ENCODE measurements at places on chromosomes 13 and 19.

- DNase-seq = no peak
Observed at GRCh38 chr19:37470216-37470615, 1.1 kb downstream of the ZNF570 start.

GRCh38 chr19:13363954-13364353 is 142.3 kb downstream of the CACNA1A start:
- DNase-seq = no peak

DNA sequence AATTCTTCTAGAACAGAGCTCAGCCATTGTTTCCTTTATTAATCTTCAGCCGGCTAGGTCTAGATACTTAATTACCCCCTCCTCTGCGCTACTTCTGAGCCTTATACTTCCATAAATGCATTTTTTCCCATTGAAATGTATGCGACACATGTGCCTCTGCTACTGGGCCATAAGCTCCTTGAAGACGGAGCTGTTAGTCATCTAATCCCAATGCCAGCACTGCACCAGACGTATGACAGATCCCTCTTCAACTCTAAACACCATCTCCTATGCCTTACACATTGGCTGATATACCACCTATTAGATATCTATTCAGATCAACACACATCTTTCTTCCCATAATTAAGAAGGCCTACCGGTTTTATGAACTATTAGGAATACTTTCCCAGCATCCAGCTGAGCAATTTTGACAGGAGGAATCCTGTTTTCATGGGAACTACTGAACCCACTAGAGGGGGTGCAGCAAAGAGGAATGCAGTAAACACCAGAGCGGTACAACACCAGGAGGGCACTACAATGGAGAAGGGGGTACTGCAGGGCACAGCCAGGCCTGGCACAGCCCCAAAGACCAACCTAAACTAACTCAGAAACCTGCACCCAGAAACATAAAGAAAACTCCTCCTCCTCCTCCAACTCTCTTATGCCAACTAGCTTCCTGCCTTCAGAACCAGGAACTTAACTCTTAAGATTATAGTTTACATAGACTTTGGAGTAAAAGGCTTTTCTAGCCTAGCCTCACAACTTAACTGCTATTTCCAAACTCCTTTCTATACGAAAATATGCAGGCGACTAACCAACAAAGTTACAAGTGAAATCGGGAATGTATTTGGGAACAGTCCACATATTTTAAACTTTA is 18.7 kb downstream of the STK24 start:
- no peak for DNase-seq

DNA sequence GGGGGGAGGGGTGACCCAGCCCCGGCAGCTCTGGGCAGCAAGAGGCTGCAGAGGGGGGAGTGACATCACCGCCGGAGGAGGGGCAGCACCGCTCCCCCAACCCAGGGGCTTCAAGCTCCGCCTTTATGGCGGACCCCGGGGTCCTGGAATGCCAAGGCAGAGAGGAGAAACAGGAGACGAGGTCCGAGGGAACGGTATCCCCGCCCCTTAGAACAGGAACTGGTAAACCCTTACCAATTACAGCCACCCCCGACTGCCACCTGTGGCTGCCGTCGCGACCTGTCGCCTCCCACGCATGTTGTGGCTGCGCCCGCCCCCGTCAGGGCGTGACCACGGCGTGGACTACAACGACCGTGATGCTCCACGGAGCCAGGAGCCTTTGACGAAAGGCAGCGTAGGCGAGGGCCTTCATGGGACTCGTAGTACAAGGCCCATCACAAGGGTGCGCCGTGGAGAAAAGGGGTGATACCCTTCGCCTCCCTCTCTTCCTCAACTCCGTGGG is 4.1 kb upstream of the KCNC3 start:
- DNase-seq = peak; percentile 83

DNA sequence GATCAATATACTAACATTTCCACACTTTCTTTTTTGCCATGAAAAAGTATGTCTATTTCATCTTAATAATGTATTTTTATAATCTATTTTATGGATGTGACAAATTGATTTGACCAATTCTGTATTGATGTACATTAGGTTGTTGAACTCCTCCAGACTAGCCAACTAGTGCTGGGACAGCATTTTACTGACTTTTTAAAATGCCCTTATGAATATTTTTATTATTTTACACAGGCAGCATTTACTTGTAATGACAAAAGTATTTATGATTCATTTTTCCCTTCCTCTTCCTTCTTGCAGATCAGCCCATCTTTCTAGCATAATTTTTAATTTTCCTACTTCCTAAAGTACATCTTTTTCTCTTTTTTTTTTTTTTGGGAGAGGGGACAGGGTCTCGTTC is 918 bp upstream of the FUZ start:
- no peak for DNase-seq

- DNase-seq = no peak
Observed at GRCh38 chr13:27470075-27470820, 19.9 kb upstream of the MTIF3 start.

DNA sequence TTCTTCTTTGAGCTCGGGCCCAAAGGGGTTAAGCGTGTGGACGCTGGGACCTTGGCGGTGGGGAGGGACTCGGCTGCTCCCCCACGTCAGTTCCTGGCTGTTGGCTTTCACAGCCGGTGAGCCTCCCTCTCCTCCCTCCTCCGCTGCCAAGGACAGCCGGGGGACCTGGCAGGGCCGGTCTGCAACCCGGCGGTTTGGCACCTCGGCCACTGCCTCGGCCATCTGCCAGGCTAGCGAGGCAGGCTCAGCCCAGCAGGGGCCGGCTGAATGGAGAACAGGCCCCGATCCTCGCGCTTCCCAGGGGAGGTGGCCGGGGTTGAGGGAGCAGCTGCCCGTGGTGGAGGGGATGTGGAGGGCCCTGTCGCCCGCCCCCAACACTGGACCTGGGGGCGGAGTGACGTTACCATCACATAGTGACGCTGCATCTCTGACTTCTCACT is 5.0 kb downstream of the TLE5 start:
- DNase-seq = no peak

GRCh38 chr13:108595436-108596274 is 33.8 kb upstream of the MYO16 start:
- DNase-seq = no peak

DNA sequence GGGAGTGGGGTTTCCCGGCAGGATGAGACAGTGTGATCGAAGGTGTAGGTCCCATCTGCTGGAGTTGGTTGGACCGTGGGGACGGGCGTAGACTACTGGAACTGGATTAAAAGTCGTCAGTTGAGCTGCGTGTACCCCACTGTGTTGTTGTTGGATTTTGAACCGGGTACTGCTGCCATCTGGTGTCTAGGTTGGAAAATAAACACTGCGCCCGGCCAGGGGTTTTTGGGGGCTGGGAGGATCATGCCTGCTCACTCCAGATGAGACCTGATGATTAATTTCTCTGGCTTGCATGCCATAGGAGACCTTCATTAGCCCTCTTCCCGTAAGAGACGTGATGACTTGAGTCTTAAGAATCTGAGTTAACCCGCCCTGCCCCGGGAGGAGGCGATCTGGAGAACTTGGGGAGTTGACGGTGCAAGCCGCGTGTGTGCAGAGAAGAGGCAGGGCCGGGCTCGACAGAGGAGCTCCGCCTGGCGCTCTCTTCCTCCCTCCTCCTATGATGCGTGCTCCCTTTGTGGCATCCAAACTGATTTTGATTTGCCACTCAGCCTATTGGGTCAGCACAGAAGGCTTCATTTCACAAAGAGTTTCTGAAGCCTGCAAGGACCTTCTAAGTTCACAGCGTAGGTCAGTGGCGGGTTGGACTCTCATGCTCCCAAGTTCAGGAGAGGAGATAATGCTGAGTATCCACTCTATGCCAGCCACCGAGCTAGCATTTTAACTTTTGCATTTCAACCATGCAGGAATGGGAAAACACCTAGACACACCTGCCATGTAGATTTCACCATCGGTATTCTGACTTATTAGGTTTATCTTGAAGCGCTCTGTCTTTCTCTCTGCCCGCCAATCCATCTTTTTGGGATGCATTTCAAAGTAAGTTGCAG is 2.7 kb downstream of the UHRF1 start:
- DNase-seq = peak; percentile 59

GRCh38 chr19:6717441-6717971 is 2.9 kb downstream of the C3 start:
- no peak for DNase-seq

DNA sequence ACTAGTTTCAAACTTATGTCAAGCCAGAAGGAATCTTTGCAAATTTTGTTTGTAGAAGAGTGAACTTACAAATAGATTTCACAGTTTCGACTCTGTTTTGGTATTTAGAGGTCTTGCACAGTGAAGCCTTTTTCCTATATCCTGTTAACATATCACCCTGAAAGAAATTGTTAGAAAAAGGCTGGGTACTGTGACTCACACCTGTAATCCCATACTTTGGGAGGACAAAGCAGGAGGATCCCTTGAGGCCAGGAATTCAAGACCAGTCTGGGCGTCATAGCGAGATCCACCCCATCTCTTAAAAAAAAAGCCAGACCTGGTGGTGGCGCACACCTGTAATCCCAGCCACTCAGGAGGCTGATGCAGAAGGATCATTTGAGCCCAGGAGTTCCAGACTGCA is 224.0 kb downstream of the GGACT start:
- DNase-seq = no peak

GRCh38 chr13:80399340-80400163 is 58.6 kb upstream of the SPRY2 start:
- no peak for DNase-seq

GRCh38 chr19:51456541-51457290 is 1.5 kb downstream of the SIGLEC8 start:
- DNase-seq = no peak

DNA sequence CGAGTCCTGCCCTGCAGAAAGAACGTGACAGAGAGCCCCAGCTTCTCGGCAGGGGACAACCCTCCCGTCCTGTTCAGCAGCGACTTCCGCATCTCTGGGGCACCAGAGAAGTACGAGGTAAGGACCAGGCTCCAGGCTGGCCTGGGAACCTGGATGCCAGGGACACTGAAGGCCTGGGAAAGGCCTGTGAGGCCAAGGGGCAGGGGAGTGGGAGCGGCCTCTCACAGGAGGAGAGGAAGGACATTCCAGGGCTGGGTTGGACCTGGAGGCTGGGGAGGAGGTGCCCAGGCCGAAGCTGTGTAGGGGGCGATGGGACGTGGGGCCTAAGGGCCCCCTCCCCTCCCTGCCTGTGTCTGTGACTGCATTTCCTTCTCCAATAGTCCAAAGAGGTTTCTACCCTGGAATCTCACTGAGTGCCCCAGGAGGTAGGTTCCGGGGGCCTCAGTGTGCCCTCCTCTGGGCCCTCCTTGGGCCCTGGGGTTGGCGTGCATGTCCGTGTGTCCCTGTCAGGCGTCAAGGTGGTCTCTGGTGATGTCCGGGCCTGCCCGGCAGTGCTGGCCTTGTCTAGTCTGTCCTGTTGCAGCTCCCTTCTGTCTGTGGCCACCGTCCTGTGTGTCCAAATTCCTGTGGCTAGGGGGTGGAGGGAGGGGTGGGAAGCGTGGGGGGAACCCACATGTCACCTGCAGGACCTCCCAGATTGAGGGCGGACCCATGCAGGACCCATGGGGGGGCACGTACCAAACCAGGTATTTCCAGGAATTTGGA is 16.9 kb upstream of the CD22 start:
- DNase-seq = no peak

- DNase-seq = no peak
Observed at GRCh38 chr13:44117351-44117750, 237.6 kb downstream of the LACC1 start.

GRCh38 chr19:44596428-44597130 is 16.8 kb upstream of the IGSF23 start:
- DNase-seq = no peak

DNA sequence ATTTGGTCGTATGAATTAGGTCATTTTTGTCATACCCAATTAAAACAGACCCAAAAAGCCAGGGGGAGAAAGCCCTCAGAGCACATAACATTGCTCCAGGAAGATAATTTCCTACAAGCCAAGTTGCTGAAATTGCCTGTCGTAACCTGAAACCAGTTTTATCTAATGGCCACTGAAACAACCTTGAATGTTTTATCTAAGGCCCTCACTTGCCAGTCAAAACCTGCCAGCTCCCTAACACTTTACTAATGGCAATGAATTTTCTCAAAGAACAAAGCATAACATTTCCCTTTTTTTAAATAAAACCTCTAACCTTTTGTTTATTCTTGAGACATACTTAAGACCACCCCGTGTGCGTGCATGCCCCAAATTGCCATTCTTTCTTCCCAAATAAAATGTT is 496.2 kb upstream of the KLHL1 start:
- no peak for DNase-seq

DNA sequence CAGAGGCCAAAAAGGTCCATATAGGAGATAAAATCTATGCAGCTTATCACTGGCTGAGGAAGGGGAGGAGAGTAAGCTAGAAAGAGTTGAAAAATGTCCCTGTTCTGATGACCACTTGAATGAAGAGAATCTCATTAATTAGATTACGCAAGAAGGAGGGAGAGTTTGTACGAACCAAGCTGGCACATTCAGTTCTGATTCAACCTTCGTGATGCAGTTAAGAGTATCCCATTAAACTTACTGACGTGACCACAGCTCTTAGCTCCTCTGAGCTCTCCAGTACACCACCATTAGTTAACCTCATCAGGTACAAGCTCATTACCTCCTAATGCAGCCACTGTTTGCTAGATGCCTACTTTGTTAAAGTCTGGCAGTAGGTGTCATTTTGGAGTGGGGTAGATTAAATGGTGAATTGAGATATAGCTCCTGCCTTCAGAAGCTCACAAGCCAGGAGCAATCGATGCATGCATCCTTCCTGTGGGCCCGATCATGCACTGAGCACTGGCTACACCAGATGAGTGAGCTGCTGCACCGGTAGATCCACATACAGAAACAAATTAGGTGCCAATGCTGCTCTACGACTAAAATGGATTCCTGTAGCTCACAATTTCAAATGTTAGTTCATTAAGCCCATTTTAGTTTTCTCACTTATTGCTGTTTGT is 458.3 kb downstream of the COG6 start:
- DNase-seq = no peak

DNA sequence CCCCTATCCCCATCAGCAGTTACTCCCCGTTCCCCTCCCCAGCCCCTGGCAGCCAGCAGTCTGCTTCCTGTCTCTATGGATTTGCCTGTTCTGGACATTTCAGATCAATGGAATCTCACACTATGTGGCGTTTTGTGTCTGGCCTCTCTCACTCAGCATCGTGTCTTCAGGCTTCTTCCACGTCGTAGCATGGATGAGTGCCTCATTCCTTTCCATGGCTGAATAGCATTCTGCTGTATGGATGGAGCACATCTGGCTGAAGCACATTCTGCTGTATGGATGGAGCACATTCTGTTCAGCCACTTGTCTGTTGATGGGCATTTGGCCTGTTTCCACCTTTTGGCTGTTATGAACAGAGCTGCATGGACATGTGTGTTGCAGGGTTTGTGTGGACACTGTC is 29.5 kb downstream of the CRTC1 start:
- DNase-seq = no peak

DNA sequence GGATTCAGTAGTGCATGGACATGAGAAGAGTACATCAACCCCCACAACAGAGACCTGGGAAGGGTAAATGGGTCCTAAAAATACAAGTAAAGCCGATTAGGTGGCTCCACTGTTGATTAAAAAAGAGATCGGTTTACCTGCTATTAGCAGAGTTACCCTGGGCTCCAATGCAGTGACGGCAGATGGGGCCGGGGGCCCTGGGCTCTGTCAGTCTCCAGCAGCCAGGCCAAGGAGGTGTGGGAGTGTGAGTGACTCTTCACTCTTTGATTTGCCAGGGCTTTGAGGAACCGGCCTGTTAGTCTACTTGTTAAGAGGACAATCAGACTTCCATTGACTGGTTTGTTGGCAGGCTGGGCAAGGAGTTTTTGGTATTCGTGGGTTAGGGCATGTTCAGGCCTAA is 1368.7 kb downstream of the UQCRFS1 start:
- no peak for DNase-seq
